ENCODE measurements at places on chromosomes 16 and 17. TPM values are rescaled to one million over a fixed set of nuclear protein-coding genes. Genes with fewer than 3 reads are reported as not detected.

- no peak for DNase-seq
Observed at GRCh38 chr16:11742093-11742535, 543 bp downstream of the TXNDC11 start.

GRCh38 chr17:17938388-17939107 is 33.7 kb downstream of the TOM1L2 start:
- no peak for DNase-seq

KRTAP4-11 gene
- not detected for total RNA-seq

TBC1D3G gene
- total RNA-seq, result not detected
